Pancreas (tissue), 10 donors: ENCODE measurements at places on chromosomes 12 and 14. TPM values are rescaled to one million over a fixed set of nuclear protein-coding genes. Genes with fewer than 3 reads are reported as not detected.

Gene EFS
- total RNA-seq = 0.89 TPM

Gene STON2
- 3.8 TPM for total RNA-seq

Gene PAPLN
- 1.4 TPM for total RNA-seq

Gene SLC38A6
- 3.8 TPM for total RNA-seq

Gene TAS2R46
- 0.43 TPM for total RNA-seq

Gene TROAP
- 0.08 TPM for total RNA-seq

Gene DUSP6
- total RNA-seq = 12.5 TPM

Gene WSCD2
- total RNA-seq = 0.93 TPM

Gene LRIG3
- total RNA-seq = 28.0 TPM

Gene CPNE6
- total RNA-seq = not detected

Gene PTGR2
- total RNA-seq = 4.1 TPM

Gene SLC25A21
- 0.37 TPM for total RNA-seq

Gene TAS2R14
- total RNA-seq = 1.7 TPM

Gene CLEC4A
- 0.72 TPM for total RNA-seq

Gene RAPGEF3
- 6.7 TPM for total RNA-seq

Gene BLOC1S1
- 32.5 TPM for total RNA-seq

Gene ERP27
- 155 TPM for total RNA-seq

Gene IL26
- not detected for total RNA-seq

Gene MIP
- not detected for total RNA-seq

Gene AVPR1A
- total RNA-seq = 0.16 TPM

Gene KLRC2
- total RNA-seq = not detected

Gene LACRT
- total RNA-seq = not detected

Gene HOXC4
- total RNA-seq = 0.23 TPM

Gene KIF26A
- total RNA-seq = 10.9 TPM

Gene IL31
- not detected for total RNA-seq

Gene LYZ
- 44.3 TPM for total RNA-seq

Gene KRT6C
- total RNA-seq = not detected

Gene CLEC12A
- total RNA-seq = 0.63 TPM
